ENCODE measurements at places on chromosomes 3 and 15.

DNA sequence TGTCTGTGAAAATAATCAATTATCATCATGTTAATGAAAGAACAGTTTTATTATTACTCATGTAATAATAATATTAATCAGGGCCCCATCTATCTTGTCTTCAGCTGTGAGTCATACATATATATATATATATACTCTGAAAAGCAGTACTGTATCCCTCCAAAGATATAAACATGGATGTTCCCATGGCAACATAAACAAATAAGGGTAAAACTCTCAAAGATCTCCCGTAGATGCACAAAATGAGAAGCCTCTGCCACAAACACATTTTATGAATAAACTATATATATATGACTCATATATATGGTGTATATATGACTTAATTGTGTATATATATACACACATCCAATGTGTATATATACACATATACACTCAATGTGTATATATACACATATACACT, 163.8 kb upstream of the ARHGEF26 start:
- DNase-seq, result no peak

- DNase-seq, result no peak
Measured at GRCh38 chr3:88896026-88896425, 211.4 kb upstream of the EPHA3 start.

DNA sequence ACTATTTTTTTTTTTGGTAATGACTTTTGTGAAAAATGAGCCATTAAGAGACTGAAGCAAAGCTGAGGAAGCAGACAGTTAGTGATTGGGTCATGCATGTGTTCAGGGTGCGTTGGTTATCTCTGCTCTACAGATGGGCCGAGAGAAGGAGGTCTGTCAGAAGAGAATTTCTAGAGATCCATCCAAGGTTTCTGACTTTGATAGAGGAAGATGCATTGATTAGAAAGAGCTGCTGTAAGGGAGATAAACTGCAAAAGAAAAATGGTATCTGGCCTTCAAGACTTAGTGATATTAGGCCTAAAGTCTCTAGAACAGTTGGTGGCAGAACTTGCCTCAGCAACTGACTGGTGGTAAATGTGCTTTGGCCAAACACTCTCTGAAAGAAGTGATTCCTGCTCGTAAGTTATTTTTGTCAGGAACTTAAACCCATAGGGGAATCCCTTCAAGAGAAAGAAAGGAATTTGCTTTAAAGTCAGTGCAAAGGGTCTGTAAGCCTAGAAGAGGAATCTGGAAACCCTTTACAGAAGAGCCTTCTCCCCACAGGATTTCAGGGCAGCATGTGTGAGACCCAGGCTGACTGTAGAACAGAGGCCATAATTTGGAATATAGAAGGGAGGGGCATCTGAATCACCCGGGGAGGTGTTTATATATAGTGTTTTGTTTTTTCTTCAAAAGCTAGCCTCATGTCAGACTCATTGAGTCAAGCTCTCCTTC, 67.8 kb downstream of the OPA1 start:
- no peak for DNase-seq

DNA sequence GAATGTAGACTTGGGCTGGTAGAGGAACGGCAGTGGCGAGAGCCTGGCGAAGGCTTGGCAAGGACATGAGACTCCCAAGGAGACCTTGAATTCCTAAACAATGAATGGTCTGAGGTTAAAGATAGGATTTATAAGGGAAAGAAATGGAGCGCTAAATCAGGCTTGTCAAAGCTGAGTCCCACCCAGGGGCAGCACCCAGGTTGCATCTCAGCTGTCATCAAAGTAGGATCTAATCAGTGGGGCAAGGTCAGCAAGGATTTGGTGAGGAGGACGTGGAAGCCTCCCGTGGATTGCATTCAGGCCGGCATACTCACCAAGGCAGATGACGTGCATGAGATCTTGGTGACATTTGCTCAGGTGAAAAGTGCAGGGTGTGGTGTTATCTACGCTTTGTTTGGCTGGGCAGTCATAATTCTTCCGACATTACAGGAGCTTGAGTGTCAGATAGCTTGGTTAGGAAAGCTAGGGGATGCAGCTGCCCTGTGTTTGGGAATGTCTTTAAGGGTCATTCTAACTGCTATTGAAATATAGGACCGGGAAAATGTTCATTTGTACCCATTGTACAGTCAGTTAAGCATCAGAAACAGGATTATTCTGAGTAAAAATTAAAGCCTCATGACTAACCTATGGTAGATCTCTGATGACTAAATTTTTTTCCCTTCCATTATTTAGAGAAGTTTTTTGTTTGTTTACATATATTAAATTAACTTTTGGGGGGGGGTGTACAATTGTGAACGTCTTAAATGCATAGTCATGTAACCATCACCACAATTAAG, 99.4 kb upstream of the TSC22D2 start:
- DNase-seq, result no peak

DNA sequence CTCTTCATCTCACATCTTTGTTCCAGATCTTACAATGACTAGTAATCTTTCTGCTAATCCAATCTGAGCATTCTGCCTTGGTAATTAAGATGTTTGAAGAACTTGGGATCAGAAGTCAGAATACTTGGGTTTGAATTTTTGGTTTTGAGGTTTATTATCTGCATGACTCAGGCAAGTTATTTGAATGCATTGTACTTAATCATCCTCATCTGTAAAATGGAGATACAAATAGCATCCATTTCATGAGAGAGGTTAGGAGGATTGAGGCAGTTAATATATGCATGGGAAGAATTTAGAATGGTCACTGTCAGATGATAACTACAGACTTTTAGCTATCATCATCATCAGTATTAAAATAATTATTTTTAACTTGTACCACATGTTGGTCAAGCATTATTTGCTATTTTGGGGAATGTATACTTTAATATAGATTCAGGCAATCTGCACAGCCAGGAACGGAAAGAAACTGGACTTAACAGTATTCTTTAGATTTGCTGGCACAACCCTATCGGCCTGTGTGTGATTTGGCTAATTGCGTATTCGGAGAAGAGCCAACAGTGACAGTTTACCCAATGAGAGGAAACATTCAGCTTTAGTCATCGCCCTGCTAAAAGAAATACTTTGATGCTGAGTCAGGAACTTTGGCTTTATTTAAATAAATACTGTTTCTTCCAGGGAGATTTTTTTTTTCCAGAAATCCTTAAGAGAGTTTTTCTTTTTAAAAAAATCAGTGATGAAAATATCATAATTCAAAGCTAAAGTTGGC, 600.0 kb downstream of the ROBO1 start:
- DNase-seq, result no peak

DNA sequence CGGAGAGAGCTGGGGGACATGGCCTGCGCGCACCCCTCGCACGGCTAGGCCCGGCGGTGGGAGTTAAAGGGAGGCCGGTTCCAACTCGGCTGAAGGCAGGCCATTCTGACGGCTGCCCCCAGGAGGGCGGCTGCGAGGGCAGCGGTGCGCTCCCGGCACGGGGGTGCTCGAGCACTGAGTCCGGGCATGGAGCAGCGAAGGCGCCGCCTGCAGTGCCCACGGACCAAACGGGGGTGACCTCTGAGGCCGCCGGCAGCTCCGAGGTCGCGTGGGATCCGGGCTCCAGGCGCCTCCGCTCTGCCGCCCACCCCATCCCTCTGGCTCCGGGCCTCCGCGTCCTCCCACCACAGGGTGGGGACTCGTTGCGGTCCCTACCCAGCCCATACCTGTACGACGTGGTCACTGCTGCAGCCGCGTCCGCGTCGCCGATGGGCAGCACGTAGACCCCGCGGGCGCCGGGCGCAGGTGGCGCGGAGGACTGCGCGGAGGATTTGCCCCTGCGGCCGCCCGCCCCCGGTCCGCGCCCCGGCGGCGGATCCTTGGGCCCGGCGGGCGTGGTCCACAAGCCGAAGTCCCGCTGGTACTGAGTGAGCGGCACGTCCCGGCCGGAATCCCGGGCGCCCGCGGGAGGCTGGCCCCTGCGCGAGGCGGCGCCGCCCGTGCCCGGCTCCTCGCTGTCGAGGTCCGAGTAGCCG, 469 bp downstream of the MAP6D1 start:
- no peak for DNase-seq

DNA sequence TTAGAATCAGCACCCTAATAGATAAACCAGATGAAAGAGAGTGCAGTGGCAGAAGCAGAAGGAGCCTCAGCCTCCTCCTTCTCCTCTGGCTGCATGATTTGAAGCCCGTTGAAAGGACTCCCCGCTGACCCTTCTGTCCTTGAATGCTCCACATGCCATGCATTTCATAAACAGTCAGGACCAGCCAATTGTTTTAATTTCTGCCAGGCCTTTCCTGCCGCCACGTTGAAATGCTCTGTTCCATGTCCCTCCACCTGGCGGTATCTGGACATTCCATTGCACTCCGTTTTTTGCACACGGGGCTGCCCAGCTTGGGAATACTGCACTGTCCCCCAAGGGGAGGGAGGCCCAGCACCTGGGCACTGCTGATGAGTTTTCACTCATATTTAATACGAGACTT, 35.2 kb upstream of the GLCE start:
- no peak for DNase-seq

GRCh38 chr3:16993227-16993626, 108.5 kb downstream of the PLCL2 start:
- no peak for DNase-seq

GRCh38 chr15:57306944-57307411, 69.3 kb upstream of the CGNL1 start:
- DNase-seq, result no peak

DNA sequence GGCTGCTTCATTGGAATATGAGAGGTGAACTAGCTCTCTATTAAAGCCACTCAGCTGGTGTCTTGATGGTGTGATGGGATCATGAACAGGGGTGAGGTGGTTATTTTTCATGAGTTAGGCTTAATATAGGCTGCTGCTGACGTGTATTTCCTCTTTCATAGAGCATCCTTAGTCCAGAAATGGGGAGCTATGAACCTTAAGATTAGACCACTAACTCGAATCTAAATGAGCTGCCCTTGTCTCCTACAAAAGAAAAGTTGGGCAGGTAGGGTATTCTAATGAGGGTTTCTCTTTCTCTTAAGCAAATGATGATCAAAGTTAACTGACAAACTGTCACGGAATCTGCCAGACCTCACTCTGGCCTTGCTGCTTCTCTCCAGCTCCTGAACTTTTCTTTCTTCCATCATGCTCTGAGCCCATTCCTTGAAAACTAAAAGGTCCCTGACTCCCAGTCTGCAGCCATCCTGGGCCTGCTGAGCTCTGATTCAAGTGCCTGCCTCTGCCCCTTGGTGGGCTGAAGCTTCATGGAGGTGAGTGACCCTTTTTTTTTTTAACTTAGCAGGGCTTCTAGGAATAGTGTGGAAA, at the start of gene TRIM69:
TRIM69 (plus strand) TSS at position 348 of the 585 bp plus-strand sequence; CDS start at position 525, 177 bp downstream.
- no peak for DNase-seq

- DNase-seq, result no peak
Measured at GRCh38 chr3:11480663-11481298, 162.9 kb downstream of the VGLL4 start.
